ENCODE measurements at places on chromosomes 5 and 9. TPM values are rescaled to one million over a fixed set of nuclear protein-coding genes. Genes with fewer than 3 reads are reported as not detected.

The PLAC8L1 gene
- total RNA-seq = 0.52 TPM

The MRRF gene
- 23.6 TPM for total RNA-seq

The SELENOP gene
- 2.5 TPM for total RNA-seq

The CTXN3 gene
- not detected for total RNA-seq

The C1QTNF3 gene
- total RNA-seq = 1.7 TPM

The MOB3B gene
- 0.17 TPM for total RNA-seq

The HSD17B4 gene
- total RNA-seq = 182 TPM

The C5 gene
- 5.3 TPM for total RNA-seq

The INSL4 gene
- total RNA-seq = not detected

The ZNF618 gene
- 13.2 TPM for total RNA-seq

The ZBED3 gene
- 0.52 TPM for total RNA-seq

The GNA14 gene
- 6.3 TPM for total RNA-seq

The KCNV2 gene
- not detected for total RNA-seq

The ZDHHC11B gene
- total RNA-seq = not detected

The PCDHGA6 gene
- total RNA-seq = 6.7 TPM

The DDX4 gene
- not detected for total RNA-seq

The SHOC1 gene
- total RNA-seq = under 0.01 TPM

The DOCK2 gene
- 1.5 TPM for total RNA-seq

The IFNA21 gene
- total RNA-seq = not detected

The PCDHGA11 gene
- total RNA-seq = 20.6 TPM

The FAM151B gene
- 7.4 TPM for total RNA-seq

The SERF1A gene
- total RNA-seq = 1.6 TPM

The GRM6 gene
- not detected for total RNA-seq

The IFNB1 gene
- total RNA-seq = not detected

The C1QTNF2 gene
- total RNA-seq = 0.17 TPM

The MARCOL gene
- not detected for total RNA-seq

The SLC6A18 gene
- not detected for total RNA-seq

The IL12B gene
- total RNA-seq = not detected

The TRIM23 gene
- 48.0 TPM for total RNA-seq

The FREM1 gene
- total RNA-seq = 0.39 TPM

The FUBP3 gene
- 46.2 TPM for total RNA-seq

The PPP1R26 gene
- 15.6 TPM for total RNA-seq

The CLK4 gene
- 21.8 TPM for total RNA-seq

The CBY3 gene
- not detected for total RNA-seq

The TMEM203 gene
- 39.2 TPM for total RNA-seq

The C7 gene
- 36.9 TPM for total RNA-seq

The ZDHHC11 gene
- 2.9 TPM for total RNA-seq

The FBN2 gene
- 146 TPM for total RNA-seq

The PCDHGA4 gene
- total RNA-seq = 16.9 TPM

The ACO1 gene
- total RNA-seq = 94.4 TPM

The ZNF169 gene
- 2.9 TPM for total RNA-seq

The ELL2 gene
- 48.1 TPM for total RNA-seq

The TSSK1B gene
- total RNA-seq = 0.46 TPM

The ARID3C gene
- 0.36 TPM for total RNA-seq

The SERF1B gene
- total RNA-seq = 11.8 TPM

The NEUROG1 gene
- not detected for total RNA-seq

The NR2F1 gene
- 10.2 TPM for total RNA-seq

The RALGDS gene
- 21.4 TPM for total RNA-seq

The SARDH gene
- total RNA-seq = 5.0 TPM

The PCDHB12 gene
- 0.46 TPM for total RNA-seq

The TLX3 gene
- total RNA-seq = not detected

The FGF1 gene
- total RNA-seq = 10.4 TPM

Measured in smooth muscle cell of the pulmonary artery (primary cell).